ENCODE measurements at places on chromosomes 4 and X.

- H3K27me3 ChIP-seq, result no peaks in the 10 kb centered on the region
- no peak for DNase-seq
- no peak overlapping the region for H3K4me3 ChIP-seq
- H3K4me1 ChIP-seq, result no peaks in the 10 kb centered on the region
- no peak overlapping the region for H3K27ac ChIP-seq
Measured at GRCh38 chr4:184056877-184057276, 151.8 kb downstream of the STOX2 start.

- H3K27ac ChIP-seq, result no peak overlapping the region
- DNase-seq, result no peak
- peaks cover 4% of the 10 kb centered on the region for H3K27me3 ChIP-seq
- no peak overlapping the region for H3K4me3 ChIP-seq
- no peaks in the 10 kb centered on the region for H3K36me3 ChIP-seq
- H3K4me1 ChIP-seq, result no peaks in the 10 kb centered on the region
Measured at GRCh38 chr4:123939621-123940020, 543.0 kb downstream of the SPRY1 start.

DNA sequence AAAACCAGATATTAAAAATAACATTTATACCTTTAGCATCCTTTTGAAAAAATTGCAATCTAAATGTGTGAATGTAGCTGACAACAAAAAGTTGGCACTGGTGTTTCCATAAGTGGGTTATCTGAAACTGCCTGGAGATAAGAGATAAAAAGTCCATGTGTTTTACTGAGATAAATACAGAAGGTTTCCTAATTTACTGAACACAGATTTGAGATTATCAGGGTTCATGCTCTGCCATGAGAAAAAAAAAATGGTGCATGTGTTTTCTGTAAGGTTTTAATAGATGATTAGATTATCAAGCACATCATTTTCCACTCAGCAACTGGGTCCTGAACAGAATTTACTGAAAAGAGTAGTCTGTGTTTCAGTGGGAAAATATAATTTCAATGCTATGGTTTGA is 326.2 kb upstream of the SLIT2 start:
- H3K27me3 ChIP-seq, result no peaks in the 10 kb centered on the region
- H3K27ac ChIP-seq, result no peak overlapping the region
- no peaks in the 10 kb centered on the region for H3K36me3 ChIP-seq

GRCh38 chrX:149962859-149963757 is 24.8 kb upstream of the EOLA2 start:
- H3K4me3 ChIP-seq, result no peak overlapping the region
- no peaks in the 10 kb centered on the region for H3K27me3 ChIP-seq
- no peak overlapping the region for H3K27ac ChIP-seq
- DNase-seq, result no peak
- peaks cover 20% of the 10 kb centered on the region for H3K36me3 ChIP-seq
- H3K4me1 ChIP-seq, result no peaks in the 10 kb centered on the region

DNA sequence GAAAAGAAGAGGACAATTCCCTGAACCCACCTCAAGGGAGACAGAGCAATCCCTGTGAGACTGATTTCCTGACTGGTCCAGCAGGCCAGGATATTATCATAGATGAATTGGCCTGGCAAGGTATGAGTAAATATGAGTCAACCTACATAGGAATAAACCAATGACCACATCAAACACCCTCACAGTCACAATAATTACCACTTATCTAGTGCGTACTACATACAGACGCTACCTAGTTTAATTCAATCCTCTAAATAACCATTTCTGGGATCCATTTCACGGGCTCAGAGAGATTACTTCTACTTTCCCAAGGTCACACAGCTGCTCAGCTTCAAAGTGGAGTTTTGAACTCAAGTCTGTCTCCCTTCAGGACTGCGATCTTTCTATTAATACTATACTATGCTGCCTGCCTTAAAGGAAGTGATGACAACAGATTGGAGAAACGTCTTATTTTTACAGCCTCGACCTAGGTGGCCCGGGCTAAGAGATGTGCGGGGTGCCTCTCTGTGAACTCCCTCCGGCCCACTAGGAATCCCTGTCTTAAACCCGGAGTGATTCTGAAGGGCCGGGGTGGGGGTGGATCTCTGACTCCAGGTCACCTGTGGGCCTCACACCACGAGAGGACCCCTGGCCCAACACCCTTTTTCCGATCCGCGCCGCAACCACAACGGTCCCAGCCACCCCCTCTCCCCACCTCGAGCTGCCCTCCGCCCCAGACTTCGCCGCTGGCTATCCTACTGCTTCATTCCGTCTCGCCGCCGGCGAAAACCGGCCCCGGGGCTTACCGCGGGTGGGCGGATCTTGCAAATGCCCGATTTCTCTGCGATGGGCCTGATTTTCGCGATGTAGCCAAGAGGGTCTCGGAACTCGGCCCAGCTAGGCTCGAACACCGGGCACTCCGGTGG is 800 bp downstream of the KDM5C start:
- DNase-seq, result peak; percentile 2
- peak overlapping the region; percentile 97 for H3K4me3 ChIP-seq
- H3K36me3 ChIP-seq, result peaks cover 21% of the 10 kb centered on the region
- peak overlapping the region; percentile 98 for H3K27ac ChIP-seq
- no peaks in the 10 kb centered on the region for H3K27me3 ChIP-seq

GRCh38 chr4:165506849-165507248 is 128.0 kb downstream of the CPE start:
- no peak overlapping the region for H3K4me3 ChIP-seq
- peaks cover 13% of the 10 kb centered on the region for H3K4me1 ChIP-seq
- DNase-seq, result no peak

DNA sequence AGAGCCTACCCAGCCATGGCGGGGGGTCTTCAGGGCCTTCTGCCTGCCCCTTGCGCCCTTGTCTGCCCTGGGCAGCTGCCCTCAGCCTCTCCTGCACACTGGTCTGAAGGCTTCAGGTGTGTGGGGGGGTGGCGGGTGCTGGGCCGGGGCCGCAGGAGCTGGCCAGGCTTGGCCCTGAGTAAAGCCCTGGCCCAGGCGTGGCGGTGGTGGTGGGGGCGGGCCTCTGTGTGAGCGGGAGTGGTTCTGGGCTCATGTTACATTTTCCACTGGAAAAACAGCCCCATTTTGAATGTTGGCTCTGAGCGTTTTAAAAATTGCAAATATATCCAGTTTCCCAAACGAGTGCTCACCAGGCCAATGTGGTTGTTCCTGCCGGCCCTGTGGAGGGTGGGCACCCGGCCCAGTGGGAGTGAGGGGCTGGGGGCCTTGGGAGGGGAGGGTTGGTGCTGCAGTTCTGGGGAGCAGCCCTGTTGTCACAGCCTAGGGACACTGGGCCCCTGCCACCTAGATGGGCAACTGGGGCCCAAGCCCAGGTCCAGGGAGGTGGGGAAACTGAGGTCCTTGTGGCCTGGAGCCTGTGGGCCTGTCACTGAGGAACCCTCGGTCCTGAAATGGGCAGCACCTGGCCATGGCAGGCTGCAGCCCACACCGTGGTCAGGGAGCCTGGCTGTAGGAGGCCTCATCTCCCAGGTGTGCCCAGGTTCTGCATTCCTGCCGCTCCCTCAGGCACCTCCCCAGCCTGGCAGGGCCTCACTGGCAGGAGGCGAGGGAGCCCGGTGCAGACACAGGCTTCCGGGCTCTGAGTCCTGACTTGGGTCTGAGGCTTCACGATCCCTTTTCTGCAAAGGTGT is 28.3 kb downstream of the FGFRL1 start:
- no peak overlapping the region for H3K4me3 ChIP-seq
- H3K4me1 ChIP-seq, result no peaks in the 10 kb centered on the region
- H3K36me3 ChIP-seq, result no peaks in the 10 kb centered on the region
- H3K27me3 ChIP-seq, result peaks cover 2% of the 10 kb centered on the region
- DNase-seq, result no peak

DNA sequence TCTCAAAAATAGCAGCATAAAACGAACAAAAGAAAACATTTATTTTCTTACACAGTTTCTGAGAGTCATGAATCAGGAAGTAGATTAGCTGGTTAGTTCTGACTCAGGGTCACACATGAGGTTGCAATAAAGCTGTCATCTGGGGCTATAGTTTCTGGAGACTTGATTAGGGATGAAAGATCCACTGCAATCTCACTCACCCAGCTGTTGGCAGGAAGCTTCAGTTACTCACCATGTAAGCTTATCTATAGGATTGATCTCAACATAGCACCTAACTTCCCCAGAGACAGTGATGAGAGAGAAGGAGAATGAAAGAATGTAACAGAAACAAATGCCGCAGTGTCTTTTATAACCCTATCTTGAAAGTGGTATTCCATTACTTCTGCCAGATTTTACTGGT is 435.5 kb downstream of the GABRG1 start:
- no peak overlapping the region for H3K27ac ChIP-seq
- H3K27me3 ChIP-seq, result no peaks in the 10 kb centered on the region
- no peak for DNase-seq
- H3K4me1 ChIP-seq, result no peaks in the 10 kb centered on the region

DNA sequence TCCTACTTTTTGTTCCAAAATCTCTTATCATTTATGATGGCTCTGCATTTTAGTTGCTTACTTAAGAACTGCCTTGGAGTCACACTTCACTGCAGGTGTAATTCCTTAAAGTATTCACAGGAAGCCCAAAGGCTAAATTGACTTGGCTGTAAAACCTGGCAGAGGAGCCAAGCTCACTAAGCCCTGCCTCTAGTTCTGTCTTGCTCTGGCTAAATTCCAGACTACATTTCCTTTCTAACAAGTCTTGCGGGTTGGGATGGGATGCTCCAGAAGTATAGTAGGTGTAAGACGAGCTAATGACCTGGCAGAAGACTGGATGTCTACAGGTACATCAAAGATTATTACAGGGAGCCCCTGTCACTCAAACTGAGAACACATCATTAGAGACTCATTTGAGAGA is 924.0 kb upstream of the INTU start:
- H3K36me3 ChIP-seq, result no peaks in the 10 kb centered on the region
- no peak overlapping the region for H3K4me3 ChIP-seq
- no peak overlapping the region for H3K27ac ChIP-seq
- DNase-seq, result no peak
- H3K4me1 ChIP-seq, result no peaks in the 10 kb centered on the region

- no peak overlapping the region for H3K27ac ChIP-seq
- no peaks in the 10 kb centered on the region for H3K36me3 ChIP-seq
- H3K4me1 ChIP-seq, result no peaks in the 10 kb centered on the region
Measured at GRCh38 chr4:37771771-37772170, 54.7 kb upstream of the PGM2 start.

DNA sequence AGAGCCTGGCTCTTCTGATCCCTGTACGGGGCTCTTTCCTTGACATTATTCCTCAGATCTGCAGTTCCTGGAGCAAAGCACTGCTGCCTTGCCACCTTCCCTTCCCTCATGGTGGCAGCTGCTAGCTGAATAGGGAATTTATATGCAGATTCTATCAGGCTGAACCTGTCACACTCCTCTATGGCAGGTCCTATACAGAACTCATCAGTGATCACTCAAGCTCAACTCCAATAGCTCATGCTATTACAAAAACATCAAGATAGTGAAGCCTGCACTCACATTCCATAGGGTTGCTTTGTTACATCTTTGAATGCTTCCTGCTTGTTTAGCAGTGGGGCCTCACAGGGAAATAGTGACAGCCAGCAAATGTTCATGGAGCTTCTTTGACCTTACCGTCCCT is 71.7 kb downstream of the SLC2A9 start:
- H3K27me3 ChIP-seq, result peaks cover 5% of the 10 kb centered on the region
- no peak for DNase-seq
- H3K4me1 ChIP-seq, result no peaks in the 10 kb centered on the region
- H3K36me3 ChIP-seq, result no peaks in the 10 kb centered on the region

GRCh38 chrX:137574784-137575293 is 8.9 kb downstream of the ZIC3 start:
- H3K27me3 ChIP-seq, result peaks cover 37% of the 10 kb centered on the region
- no peak overlapping the region for H3K27ac ChIP-seq
- H3K4me3 ChIP-seq, result no peak overlapping the region
- H3K36me3 ChIP-seq, result no peaks in the 10 kb centered on the region
- no peaks in the 10 kb centered on the region for H3K4me1 ChIP-seq

DNA sequence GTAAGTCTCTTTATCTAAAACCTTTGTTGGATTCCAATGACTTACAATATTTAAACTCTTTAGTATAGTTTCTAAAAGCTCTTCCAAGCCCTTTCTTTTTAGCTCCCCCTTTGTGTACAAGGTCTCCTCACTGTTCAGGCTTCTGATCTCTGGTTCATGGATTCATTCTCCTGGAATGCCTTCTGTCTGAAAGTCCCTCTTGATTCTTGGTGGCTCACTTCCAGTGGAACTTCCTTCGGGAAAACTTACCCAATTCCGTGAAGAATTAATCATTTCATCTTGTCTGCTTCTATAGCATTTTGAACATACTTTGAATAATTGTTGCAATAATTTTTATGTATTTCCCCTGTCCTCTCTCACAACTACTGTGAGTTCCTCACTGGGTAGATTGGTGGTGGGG is 3.6 kb downstream of the ARHGAP24 start:
- H3K27ac ChIP-seq, result no peak overlapping the region
- H3K4me1 ChIP-seq, result peaks cover 5% of the 10 kb centered on the region
- H3K27me3 ChIP-seq, result peaks cover 13% of the 10 kb centered on the region
- no peaks in the 10 kb centered on the region for H3K36me3 ChIP-seq
- no peak for DNase-seq

DNA sequence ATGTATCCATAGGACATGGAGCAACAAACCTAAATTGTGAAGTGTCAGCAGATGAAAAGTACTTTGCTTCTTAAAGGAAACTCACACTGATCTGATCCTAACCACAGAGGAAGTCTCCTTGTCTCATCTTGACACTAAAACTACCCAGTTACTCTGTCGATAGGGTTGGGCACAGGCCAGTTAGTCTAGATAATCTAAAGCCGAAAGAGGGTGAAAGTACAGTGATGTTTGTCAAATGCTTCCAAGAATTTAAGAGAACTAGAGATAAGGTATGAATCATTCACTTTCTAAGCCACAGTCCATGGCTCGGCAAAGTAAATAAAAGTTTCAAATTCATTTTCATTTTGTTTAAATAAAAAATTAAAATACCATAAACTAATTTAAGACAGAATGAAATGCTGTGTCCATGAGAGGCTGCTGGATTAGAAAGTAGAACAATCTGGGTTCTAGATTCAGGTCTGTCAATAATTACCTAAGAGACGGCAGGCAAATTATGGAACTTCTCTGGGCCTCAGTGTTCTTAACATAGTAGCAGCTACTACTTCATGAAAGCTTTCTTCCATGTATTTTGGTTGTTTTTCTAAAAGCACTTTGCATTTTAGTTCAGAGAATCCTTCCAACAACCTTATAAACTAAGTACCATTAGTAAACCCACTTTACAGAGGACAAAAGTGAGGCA is 176.7 kb downstream of the LDB2 start:
- no peak for DNase-seq
- H3K27ac ChIP-seq, result no peak overlapping the region
- no peaks in the 10 kb centered on the region for H3K27me3 ChIP-seq
- no peaks in the 10 kb centered on the region for H3K36me3 ChIP-seq
- H3K4me1 ChIP-seq, result no peaks in the 10 kb centered on the region

DNA sequence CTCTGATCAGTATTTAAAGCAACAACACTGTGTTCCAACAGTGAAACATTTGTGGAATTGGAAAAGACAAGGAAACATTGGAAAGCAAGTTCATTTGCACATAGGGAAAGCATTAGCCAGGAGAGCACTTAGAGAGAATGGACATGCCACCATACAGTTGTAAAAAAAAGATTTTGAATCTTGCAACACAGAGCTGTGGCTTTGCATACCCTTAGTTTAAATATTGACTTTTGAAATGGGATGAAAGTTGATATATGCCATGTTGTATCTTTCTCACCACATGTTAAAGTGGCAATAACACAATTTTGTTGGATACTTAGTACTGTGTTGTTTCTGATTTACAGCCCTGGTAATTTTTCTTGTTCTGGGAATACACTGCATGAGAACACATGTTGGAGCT is 208.1 kb downstream of the BMPR1B start:
- no peak overlapping the region for H3K27ac ChIP-seq
- no peak overlapping the region for H3K4me3 ChIP-seq
- H3K27me3 ChIP-seq, result peaks cover 2% of the 10 kb centered on the region
- no peak for DNase-seq
- H3K36me3 ChIP-seq, result no peaks in the 10 kb centered on the region
